ENCODE measurements at places on chromosomes 12 and 14.

DNA sequence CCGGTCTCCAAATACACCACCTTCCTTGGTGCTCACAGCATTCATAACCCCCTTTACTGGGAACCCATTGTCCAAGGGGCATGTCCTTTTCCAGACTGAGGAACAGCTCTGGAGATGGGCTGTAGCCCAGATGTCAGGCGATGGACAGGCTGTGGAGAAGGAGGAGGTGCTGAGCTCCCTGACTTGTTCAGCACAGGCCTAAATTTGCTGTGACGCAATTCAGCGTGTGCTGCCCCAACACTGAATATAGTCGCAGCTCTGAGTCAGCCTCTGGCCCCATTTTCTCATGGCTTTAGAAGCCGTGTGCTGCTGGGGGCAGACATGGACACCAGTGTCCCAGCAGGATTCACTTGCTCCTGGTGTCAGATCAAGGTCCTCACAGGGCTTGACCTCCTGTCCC is 269.1 kb downstream of the EMP1 start:
- no peak for DNase-seq

DNA sequence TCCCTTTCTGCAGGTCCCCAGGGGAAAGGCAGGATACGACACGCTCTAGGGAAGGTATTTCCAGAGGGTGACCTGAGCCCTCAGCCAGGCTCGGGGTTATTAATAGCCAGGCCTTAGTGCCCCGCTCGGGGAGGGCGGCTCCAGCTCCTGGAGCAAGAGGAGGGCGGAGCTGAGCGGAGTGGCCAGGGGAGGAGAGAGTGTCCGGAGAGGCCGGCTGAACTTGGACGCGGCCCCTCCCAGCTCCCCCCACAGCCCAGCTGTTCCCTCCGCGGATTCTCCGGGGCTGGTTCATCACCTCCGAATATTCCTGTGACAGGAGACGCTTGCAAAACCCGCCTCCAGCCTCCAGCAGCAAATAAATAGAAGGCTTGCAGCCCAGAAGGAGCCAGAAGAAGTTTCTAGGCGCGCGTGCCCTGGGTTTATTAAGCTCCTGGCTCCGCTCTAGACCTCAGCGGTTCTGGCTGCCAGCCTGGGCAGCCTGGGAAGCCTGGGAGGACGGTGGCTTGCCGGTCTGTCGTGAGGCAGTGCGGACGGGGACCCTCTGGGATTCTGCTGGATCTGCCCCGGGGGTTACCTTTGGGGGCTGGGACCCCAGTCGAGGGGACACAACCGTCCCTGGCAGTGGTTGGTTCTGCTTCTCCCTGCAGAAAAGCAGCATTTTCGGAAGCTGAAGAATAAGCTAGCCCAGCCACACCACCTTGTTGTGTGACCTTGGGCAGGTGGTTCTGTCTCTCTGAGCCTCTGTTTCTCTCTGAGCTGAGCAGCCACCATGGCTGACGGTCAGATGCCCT is at the start of gene HSPB8:
Gene HSPB8 (plus strand): TSS at position 388 of the 791 bp plus-strand sequence. CDS start 382 bp downstream, at position 770.
- peak; percentile 39 for DNase-seq

DNA sequence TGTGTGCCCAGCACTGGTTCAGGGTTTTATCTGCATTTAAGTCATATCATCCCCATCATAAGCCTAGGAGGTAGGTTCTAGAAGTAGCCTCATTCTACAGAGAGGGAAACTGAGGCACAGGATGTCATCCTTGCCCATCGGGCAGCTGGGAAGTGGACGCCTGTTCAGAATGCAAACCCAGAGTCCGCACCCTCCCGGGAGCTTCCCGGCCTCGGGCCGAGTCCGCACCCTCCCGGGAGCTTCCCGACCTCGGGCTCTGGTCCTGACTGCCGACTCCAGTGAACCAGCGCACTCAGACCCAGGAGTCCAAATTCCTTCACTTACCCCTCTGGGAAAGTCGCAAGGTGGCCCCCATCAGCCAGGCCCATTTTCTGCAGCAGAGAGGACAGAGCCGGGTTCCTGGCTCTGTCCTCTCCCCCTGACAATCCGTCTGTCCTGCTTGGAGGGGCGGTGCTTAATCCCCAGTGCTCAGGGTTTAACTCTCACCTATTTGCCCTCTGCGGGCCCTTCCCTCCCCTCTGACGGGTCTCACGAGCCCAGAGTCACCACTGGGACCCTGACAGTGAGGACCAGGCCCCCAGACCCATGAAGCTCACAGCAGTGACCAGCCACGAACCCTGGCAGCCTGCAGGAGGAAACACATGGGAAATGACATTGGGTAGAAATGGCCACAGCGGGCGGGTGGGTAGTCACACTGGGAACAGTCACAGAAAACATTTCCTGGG is 141.9 kb downstream of the PIWIL1 start:
- no peak for DNase-seq

DNA sequence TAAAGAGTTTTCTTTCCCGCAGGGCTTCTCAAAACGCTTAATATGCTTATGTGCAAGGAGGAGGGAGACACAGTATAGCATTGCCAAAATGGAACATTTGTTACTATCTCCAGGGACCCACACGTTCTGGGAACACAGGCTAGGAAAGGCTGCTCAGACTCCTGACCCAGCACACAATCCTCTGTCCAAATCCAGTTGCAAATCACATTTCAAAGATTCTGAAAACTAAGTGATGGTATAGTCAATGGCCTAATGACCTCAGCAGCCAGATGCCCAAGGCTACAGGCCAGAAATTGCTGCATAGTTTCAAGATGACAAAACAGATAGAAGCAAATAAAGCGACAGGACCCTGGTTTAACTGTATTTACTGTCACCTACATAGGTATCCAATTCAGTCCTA is 97.0 kb upstream of the GRIP1 start:
- DNase-seq: no peak

All from cerebellar cortex (tissue), 1 donor.